ENCODE measurements at places on chromosomes 4 and X.

- DNase-seq: no peak
Measured at GRCh38 chr4:7514789-7515188, 80.1 kb upstream of the PSAPL1 start.

- DNase-seq: no peak
Measured at GRCh38 chrX:40155589-40156469, 58.1 kb upstream of the BCOR start.

- DNase-seq: no peak
Measured at GRCh38 chrX:110219920-110220319, 98.0 kb downstream of the AMMECR1 start.

DNA sequence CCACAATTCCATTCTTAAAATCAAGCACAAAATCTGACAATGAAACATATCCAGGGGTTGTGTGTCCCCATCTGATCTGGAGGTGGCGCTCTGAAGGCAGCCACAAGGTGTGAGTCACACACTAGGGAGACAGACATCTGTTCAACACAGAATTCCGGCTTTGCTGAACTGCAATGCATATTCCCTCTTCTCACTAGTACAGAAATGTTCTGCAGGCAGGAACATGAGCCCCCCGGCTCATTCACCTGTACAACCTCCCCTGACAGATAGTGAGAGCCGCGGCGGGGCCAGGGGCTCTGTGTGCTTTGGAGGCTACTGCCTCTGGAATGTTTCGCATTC, 41.9 kb downstream of the WDR1 start:
- DNase-seq: no peak

DNA sequence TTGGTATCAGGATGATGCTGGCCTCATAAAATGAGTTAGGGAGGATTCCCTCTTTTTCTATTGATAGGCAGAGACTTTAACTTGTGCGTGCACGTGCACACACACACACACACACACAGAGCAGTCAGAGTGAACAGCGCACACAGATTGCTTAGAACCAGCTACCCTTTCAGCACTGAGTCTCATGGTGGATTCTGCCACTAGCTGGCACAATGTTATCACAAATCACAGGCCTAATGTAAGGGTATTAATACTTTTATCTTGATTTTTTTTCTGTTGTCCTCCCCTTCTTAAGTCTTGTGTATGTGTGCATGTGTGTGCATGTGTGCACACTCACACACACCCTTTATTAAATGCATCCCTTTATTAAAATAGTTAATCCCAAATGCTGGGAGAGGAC, 53.2 kb downstream of the HADH start:
- DNase-seq: no peak

- no peak for DNase-seq
Measured at GRCh38 chrX:150405006-150405405, 41.9 kb downstream of the MAMLD1 start.

DNA sequence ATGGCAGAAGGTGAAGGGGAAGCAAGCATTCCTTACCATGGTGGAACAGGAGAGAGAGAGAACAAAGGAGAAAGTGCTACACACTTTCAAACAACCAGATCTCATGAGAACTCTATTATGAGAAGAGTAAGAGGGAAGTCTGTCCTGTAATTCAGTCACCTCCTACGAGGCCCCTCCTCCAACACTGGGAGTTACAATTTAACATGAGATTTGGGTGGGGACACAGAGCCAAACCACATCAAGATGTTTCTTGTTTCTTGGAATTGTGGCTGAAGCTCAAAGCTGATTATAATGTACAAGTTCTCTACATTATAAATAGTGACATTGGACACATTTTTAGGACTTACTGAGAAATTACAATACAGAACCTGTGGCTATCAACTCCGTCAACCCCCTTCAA, 29.5 kb upstream of the TAPT1 start:
- no peak for DNase-seq

- no peak for DNase-seq
Measured at GRCh38 chr4:86203176-86203575, 156.7 kb downstream of the MAPK10 start.

DNA sequence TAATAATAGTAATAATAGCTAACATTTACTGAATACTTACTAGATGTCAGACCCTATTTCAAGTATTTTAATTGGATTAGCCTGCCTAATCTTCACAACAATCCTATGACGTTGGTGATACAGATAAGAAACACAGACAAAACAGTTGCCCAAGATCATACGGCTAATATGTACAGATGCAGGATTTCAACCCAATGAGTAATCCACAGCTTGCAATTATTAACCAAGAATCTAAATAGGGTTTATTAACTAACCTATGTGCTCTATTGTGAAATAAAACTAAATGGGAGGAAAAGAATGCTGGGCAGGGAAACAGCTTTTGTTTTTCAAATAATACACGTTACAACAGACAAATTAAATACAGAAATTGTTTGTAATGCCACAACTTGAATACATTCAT, 23.4 kb downstream of the FBXO8 start:
- no peak for DNase-seq

DNA sequence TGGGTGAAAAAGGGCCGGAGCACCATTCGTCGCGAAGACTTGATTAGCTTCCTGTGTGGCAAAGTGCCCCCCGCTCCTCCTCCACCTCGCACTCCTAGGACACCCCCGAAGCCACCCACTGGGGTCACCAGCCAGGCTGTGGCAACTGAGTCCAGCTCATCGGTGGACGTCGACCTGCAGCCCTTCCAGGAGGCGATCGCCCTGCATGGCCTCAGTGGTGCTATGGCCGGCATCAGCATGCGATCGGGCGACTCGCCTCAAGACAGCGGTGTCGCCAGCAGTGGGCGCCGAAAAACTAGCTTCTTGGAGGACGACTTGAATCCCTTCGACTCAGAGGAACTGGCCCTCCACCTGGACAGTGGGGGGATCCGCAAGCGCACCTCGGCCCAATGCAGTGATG, 126.8 kb upstream of the CXorf66 start:
- no peak for DNase-seq

GRCh38 chr4:185672618-185673017, 137.3 kb upstream of the PDLIM3 start:
- DNase-seq: no peak

GRCh38 chr4:8188743-8189550, 10.1 kb upstream of the SH3TC1 start:
- DNase-seq: peak; percentile 84

- no peak for DNase-seq
Measured at GRCh38 chr4:119841361-119841760, 212.8 kb upstream of the PDE5A start.

DNA sequence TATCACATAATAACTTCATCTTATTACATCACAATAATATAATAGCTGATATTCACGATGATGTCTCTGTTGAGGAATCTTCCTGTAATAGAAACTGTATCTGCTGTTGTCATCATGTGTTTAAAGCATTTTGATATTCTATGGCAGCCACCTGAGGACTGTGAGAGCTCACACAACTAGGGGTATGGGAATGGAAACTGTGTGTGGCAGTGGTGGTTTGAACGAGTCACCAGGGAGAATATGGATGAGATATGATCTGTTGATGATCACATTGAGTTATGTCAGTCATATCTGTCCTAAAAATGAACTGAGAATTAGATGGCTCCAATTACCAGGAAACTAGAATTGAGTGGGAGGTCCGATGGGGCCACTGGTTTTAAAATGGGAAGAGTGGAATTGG, 169.6 kb downstream of the MID1IP1 start:
- no peak for DNase-seq

DNA sequence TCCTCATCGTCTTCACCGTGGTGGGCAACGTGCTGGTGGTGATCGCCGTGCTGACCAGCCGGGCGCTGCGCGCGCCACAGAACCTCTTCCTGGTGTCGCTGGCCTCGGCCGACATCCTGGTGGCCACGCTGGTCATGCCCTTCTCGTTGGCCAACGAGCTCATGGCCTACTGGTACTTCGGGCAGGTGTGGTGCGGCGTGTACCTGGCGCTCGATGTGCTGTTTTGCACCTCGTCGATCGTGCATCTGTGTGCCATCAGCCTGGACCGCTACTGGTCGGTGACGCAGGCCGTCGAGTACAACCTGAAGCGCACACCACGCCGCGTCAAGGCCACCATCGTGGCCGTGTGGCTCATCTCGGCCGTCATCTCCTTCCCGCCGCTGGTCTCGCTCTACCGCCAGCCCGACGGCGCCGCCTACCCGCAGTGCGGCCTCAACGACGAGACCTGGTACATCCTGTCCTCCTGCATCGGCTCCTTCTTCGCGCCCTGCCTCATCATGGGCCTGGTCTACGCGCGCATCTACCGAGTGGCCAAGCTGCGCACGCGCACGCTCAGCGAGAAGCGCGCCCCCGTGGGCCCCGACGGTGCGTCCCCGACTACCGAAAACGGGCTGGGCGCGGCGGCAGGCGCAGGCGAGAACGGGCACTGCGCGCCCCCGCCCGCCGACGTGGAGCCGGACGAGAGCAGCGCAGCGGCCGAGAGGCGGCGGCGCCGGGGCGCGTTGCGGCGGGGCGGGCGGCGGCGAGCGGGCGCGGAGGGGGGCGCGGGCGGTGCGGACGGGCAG, 792 bp downstream of the ADRA2C start:
- DNase-seq: no peak

DNA sequence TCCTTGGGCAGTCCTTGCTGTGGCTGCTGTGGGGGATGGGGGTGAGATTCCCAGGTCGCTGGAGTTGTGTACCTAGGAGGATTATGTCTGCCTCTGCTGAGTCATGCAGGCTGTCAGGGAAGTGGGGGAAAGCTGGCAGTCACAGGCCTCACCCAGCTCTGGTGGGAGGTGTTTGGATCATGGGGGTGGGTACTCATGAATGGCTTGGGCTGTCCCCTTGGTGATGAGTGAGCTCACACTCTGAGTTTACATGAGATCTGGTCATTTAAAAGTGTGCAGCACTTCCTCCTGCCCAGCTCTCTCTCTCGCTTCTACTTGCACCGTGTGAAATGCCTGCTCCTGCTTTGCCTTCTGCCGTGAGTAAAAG, 24.6 kb upstream of the PDLIM3 start:
- no peak for DNase-seq

- no peak for DNase-seq
Measured at GRCh38 chrX:47561659-47562151, 700 bp downstream of the ARAF start.

DNA sequence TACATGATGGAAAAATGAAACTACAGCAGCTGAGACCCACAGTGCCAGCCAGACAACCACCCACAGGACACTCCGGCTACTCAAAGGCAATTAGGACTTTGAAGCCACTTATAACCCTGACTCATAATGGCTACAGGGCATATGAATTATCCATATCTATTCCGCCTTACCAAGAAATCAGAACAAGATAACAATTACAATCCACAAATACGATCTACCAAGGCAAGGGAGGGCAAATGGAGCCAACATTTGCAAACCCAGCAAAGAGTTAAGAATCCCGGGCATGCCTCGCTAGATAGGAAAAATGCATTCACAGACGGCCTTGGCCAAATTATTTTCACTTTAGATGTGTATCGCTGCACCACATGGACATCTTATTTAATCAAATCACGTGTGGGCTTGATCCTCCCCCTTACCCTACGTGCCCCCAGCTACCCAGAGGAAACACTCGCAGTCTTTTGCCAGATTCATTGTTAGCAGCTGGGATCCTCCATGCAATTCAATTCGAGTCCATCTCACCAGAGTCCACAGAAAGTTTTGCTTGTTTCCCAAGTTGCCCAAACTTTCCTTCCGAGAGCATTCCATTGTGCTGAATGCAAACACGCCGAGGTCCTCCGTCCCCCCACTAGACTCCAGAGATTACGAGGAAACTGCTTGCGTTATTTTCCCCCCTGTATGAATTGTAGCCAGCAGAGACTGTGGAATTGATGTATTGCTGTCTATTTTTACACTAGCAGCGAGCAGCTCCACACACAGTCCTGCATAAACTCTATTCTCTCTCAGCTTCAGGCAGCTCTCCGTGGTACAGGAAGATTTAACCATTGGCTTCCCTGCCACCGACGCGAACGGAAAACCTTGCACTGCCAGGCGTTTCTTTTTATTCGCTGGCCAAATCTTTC, 1.2 kb downstream of the PPARGC1A start:
- peak; percentile 63 for DNase-seq

- no peak for DNase-seq
Measured at GRCh38 chrX:3585719-3586118, 127.7 kb downstream of the PRKX start.

DNA sequence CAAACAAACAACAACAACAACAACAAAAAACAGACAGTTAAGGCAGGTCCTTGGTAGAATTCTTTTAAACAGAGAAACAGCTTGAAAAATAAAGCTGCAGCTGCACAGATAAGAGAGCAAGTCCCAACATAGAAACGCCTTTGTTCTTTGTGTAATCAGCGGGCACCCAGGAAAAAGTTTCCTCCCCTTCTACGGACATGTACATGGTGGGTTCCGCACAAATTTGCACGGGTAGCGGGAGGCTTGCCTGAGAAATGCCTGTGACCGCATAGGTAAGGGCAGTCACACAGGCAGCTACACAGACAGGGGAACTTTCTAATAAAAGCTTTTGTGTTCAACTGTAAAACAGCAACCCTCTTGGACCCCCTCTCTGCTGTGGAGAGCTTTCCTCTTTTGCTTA, 25.7 kb upstream of the CT47A1 start:
- DNase-seq: no peak

- DNase-seq: no peak
Measured at GRCh38 chr4:24949970-24950369, 37.1 kb upstream of the CCDC149 start.

DNA sequence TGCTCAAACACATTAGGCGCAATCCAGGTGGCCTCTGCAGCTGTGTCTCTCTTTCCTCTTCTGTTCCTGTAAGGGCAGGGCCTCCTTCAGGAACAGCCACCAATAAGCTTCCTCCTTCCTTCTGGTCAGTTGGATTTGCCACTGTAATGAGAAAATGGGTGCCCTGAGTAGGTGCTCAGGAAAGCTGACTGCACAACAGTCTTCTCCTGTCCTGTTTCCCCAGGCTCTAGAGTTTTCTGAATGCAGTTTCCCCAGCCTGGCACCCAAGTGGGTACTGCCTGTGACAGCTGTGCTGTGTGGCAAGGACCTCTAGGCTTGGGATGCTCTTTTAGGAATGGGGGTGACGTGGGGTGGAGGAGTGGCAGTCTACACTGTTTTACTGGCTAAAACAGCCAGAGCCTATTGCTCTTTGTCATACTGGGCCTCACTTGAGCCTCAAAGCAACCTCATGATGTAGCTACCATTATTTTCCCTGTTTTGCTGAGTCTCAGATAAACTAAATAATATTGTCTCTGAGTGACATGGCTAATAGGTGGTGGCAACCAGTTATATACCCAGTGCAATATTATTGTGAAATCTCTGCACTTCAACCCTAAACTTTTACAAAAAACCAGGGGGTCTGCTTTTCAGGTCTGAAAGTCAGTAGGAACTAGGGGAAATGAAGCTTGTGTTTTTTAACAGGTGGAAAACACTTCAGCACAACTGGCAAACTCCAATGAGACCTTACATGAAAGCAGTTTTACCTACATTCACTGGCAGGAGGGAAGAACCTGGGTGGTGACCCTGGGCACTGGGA, 1.2 kb downstream of the CXCL2 start:
- no peak for DNase-seq

Data from NCI-H187 (cell line).